Activated CD4-positive, alpha-beta T cell treated with anti-CD3 and anti-CD28 coated beads, Interleukin-2, Interleukin-4, amounts not matched to agents 100 ng/mL and 50 ng/mL, durations not matched to agents 16 hours and 8 hours (primary cell): ENCODE measurements at places on chromosomes 16 and 17.

DNA sequence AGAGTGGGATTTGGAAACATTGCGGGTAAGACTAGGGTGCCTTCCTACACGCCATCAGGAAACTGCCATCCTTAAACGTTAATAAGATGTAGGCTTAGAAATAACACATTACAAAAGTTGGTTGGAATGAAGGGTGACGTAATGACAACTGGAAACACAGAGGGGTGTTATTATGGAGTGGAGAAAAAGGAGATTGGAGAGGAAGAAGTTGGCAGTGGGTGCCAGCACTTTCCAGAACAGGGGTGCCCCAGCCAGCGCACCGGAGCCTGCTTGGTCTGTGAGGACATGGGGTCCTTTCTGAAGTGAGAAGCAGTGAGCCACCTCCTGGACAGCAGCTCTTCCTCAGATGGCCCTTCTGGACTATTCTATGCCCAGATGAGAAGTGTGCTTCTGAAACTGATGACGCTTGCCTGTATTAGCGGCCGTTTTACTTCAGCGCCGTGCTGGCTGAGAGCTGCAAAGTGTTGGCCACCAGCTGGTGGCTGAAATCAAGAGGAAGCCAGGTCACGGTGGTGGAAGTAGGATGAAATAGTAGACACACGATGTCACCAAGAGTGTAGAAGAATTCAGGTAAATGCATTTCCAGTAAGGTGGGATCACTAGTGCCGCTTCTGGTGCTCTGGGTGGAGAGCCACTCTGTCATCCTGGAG, 244.8 kb downstream of the NTN1 start:
- DNase-seq = no peak

DNA sequence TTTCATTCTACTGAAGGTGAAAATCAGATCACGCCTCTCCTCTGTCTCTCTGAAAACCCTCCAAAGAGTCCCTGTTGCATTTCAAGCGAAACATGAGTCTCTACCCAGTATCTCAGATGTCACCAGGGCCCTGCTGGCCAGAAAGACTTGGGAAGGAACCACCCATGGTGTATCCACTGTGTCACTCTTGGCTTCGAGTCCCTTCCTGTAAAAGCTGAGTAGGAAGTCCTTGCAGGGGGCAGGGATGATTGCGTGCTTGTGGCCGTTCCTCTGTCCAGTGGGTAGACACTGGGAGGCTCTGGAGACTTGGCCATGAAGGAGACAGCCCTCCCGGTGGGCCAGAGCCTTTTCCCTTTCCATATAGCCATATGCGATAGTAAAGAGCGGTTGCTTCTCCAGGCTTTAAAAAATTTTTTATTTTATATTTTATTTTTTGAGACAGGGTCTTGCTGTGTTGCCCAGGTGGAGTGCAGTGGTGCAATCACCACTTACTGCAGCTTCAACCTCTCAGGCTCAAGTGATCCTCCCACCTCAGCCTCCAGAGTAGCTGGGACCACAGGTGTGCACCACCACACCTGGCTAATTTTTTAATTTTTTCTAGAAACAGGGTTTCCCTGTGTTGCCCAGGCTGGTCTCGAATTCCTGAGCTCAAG, 19.0 kb upstream of the RMI2 start:
- no peak for DNase-seq

DNA sequence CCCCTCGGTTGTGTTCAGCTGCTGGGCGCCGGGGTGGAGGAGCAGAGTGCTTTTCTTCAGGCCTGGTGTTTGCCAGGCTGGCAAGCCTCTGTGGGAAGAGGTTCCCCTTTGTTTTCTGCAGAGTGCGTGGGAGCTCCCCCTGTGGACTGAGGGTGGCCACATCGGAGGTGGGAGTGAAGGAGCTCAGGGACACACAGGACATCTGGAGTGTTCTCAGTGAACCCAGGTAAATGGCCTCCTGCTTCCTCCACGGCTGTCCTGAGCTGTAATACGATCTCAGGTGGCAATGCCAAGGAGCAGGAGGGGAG, 39.2 kb upstream of the IRF8 start:
- no peak for DNase-seq

- DNase-seq = no peak
Measured at GRCh38 chr16:1481906-1482835, 6.6 kb downstream of the PTX4 start.

GRCh38 chr17:60134396-60135150, 15.2 kb upstream of the CA4 start:
- DNase-seq = peak; percentile 19

- DNase-seq = no peak
Measured at GRCh38 chr16:26204138-26204537, 512.4 kb downstream of the HS3ST4 start.

DNA sequence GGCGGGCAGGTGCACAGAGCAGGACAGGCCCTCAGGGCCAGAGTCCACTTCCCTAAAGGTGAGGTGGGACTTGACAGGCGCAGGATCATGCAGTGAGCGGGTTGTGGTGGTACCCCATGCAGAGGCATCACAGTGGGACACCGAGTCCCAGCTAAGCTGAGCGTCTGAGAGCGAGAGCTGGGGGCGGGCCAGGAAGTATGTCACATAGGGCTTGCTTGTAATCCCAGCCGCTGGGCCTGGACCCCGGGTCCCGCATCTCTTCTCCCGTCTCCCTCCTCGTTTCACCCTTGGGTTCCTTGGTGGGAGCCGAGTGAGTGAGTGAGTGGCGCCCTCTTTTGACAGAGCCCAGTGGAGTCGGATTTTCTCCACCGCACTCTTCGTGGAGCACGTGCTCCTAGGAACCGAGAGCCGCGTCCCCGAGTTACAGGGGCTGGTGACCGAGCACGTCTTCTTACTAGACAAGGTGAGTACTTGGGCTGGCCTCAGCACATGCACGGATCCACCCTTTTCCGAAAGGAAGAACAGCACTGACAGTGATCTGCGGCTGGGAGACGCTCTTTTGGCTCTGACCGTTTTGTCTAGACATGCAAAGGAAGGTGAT, 50.8 kb upstream of the ENDOV start:
- no peak for DNase-seq

DNA sequence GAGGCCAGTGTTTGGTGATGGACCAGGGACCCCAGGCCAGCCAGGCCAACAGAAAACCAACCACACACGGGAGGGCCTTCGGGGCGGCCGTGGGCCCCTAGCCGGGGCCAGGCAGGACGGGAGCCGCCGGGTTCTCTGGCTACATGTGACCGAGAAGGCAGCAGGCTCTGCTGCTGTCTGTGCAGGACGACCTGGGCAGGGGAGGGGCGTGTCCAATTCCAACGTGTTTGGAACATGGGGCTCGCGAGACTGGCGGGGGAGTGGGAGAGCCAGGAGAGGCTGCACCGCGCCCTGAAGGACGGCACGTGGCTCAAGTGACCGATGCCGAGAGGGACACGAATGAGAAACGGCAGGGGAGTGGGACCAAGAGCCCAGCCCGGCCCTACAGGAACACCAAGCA, 75.4 kb downstream of the LMF1 start:
- DNase-seq = no peak

DNA sequence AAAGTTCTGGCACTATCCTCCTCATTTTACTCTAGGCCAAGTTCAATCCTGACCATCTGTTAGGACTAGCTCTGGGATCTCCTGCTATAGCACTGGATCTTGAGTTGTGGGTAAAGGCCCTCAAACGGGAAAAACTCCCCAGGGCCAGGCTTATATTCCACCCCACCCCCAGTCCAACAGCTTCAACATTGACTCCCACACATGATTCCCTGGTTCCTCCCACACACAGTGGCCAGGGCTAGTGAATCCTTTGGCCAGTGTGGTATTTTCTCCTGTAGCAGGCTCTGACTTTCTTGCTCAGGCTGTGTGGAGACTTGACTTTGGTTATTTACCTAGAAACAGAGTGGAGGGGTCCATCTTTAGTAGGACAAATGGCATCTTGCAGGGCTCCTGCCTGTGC, 10.3 kb upstream of the AKAP10 start:
- DNase-seq = no peak

DNA sequence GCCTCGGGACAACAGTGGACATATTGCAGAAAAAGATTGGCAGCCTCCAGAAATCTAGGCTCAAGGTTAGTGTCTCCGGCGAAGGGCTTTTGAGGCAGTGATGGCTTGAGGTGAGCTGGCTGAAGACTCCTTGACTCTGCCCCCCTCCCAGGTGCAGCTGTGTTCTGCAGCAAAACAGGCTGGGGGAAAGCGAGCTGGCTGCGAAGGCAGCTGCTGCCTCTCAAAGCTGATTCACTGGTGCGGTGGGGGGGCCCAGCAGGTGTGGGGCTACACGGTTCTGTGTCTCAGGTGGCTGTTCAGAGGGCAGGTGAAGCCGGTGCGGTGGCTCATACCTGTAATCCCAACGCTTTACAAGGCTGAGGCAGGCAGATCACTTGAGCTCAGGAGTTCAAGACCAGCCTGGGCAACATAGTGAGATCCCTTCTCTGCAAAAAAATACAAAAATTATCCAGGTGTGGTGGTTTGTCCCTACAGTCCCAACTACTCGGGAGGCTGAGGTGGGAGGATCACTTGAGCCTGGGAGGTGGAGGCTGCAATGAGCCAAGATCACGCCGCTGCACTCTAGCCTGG, 22.9 kb downstream of the C16orf96 start:
- no peak for DNase-seq
